ENCODE measurements at places on chromosomes 5 and 9. TPM values are rescaled to one million over a fixed set of nuclear protein-coding genes. Genes with fewer than 3 reads are reported as not detected.

GRCh38 chr9:100579665-100580064 lies 1.8 kb downstream of the CAVIN4 start:
- H3K36me3 ChIP-seq = 0 out of 2 replicates have a peak, but pooled peaks cover 5% of the 10 kb centered on the region
- DNase-seq = peak; percentile 19
- H3K27ac ChIP-seq = no peak overlapping the region
- no peak overlapping the region for H3K4me3 ChIP-seq

Gene OBP2B
- not detected for total RNA-seq

- H3K27me3 ChIP-seq = no peaks in the 10 kb centered on the region
- DNase-seq = no peak
- H3K36me3 ChIP-seq = peaks cover 14% of the 10 kb centered on the region
These were observed 42.3 kb upstream of the CXXC5 start for GRCh38 chr5:139605887-139606286.

Gene SEMA4D
- total RNA-seq = not detected

Gene LOX
- total RNA-seq = 890 TPM

DNA sequence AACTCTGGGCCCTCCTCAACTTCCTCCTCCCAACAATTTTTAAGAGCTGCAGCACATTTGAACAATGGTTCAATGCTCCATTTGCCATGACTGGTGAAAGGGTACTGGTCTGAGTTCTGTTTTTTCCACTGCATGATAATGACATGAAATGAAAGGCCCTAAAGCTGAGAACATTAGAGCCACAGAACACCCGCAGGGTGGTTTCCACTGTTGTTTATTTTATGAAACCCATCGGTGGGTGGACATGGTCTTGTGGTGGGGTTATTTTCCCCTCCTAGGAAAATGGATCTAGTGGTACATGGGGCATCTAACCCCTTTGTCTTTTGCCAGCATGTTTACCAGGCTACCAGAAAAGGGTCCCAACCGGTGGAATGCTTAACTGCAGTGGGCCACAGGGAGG lies 71.8 kb downstream of the SMARCA2 start:
- peaks cover 33% of the 10 kb centered on the region for H3K36me3 ChIP-seq
- H3K4me3 ChIP-seq = no peak overlapping the region
- H3K4me1 ChIP-seq = peaks cover 24% of the 10 kb centered on the region
- DNase-seq = no peak
- no peaks in the 10 kb centered on the region for H3K27me3 ChIP-seq

Gene CYLC2
- not detected for total RNA-seq

- peaks cover 67% of the 10 kb centered on the region for H3K4me1 ChIP-seq
- H3K27me3 ChIP-seq = no peaks in the 10 kb centered on the region
- peak; percentile 83 for DNase-seq
- no peak overlapping the region for H3K4me3 ChIP-seq
These were observed 34.1 kb downstream of the HMGXB3 start for GRCh38 chr5:150034662-150035061.

DNA sequence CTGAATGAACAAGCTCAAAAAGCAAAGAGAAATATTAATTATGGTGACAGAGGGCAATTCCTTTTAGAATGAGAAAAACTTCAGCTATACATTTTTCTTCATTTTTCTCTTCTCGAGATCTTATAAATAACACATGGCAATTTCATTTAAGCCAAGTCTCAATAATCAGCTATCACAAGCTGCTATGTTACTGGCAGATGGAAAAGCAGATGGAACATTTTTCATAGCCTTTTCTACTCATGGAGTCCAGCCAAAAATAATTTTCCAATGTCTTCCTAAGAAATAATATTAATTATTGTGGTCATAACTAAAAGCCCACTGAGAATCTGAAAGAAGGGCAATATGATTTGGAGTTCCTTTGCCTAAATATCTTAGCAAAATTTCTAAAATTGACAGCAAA lies 35.6 kb downstream of the SKIC3 start:
- DNase-seq = no peak
- peaks cover 2% of the 10 kb centered on the region for H3K27me3 ChIP-seq
- no peaks in the 10 kb centered on the region for H3K4me1 ChIP-seq
- no peak overlapping the region for H3K27ac ChIP-seq

Gene PCDHGB1
- total RNA-seq = 4.5 TPM

Gene KCNN2
- 43.9 TPM for total RNA-seq

Gene IFNK
- total RNA-seq = not detected
